ENCODE measurements at places on chromosomes 16 and 17. TPM values are rescaled to one million over a fixed set of nuclear protein-coding genes. Genes with fewer than 3 reads are reported as not detected.

TBC1D3L gene
- 1.4 TPM for total RNA-seq

SNX20 gene
- not detected for total RNA-seq

C16orf96 gene
- total RNA-seq = not detected

SOX8 gene
- 0.78 TPM for total RNA-seq

PYY gene
- not detected for total RNA-seq

TP53TG3C gene
- total RNA-seq = under 0.01 TPM

OR2C1 gene
- total RNA-seq = not detected

MMP2 gene
- 531 TPM for total RNA-seq

DPEP3 gene
- total RNA-seq = not detected

KCNH6 gene
- not detected for total RNA-seq

LIMD2 gene
- total RNA-seq = 1.8 TPM

SMPD3 gene
- not detected for total RNA-seq

TK1 gene
- total RNA-seq = 101 TPM

AOC3 gene
- total RNA-seq = 0.20 TPM

ZNF385C gene
- total RNA-seq = not detected

CPHXL2 gene
- not detected for total RNA-seq

Data from subcutaneous preadipocyte (primary cell).